ENCODE measurements at places on chromosomes 12 and 14. TPM values are rescaled to one million over a fixed set of nuclear protein-coding genes. Genes with fewer than 3 reads are reported as not detected.

The LGALS3 gene
- 36.0 TPM for total RNA-seq

The RND1 gene
- 8.5 TPM for total RNA-seq

DNA sequence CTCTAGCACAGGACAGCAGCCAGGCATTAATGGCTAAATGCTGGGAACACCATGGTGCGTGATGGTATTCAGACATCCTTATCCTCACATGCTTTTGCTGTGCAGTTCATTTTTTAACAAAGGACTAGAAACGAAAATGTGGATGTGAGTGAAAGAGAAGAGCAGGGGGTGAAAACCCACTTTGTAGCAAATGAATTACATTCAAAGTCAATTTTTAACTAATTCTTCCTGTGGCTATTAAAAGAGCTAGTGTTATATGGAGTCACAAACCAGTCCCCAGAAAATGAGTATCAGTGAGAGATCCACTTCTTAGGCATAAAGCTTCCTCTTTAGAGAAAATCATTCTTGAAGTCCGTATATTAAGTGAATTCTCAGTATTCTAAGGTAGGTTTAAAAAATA, 592.0 kb upstream of the LMO3 start:
- H3K4me3 ChIP-seq = no peak overlapping the region
- no peak overlapping the region for H3K27ac ChIP-seq
- no peak for DNase-seq
- H3K36me3 ChIP-seq = no peaks in the 10 kb centered on the region
- no peaks in the 10 kb centered on the region for H3K4me1 ChIP-seq
- no peaks in the 10 kb centered on the region for H3K27me3 ChIP-seq

GRCh38 chr12:108800591-108800990, 56.8 kb downstream of the SSH1 start:
- peaks cover 44% of the 10 kb centered on the region for H3K4me1 ChIP-seq
- H3K4me3 ChIP-seq = no peak overlapping the region
- peaks cover 54% of the 10 kb centered on the region for H3K36me3 ChIP-seq
- H3K27me3 ChIP-seq = no peaks in the 10 kb centered on the region
- DNase-seq = no peak
- no peak overlapping the region for H3K27ac ChIP-seq

GRCh38 chr14:68939893-68940613, 39.0 kb downstream of the ACTN1 start:
- peak overlapping the region; percentile 74 for H3K27ac ChIP-seq
- H3K4me1 ChIP-seq = peaks cover 64% of the 10 kb centered on the region
- H3K4me3 ChIP-seq = no peak overlapping the region

DNA sequence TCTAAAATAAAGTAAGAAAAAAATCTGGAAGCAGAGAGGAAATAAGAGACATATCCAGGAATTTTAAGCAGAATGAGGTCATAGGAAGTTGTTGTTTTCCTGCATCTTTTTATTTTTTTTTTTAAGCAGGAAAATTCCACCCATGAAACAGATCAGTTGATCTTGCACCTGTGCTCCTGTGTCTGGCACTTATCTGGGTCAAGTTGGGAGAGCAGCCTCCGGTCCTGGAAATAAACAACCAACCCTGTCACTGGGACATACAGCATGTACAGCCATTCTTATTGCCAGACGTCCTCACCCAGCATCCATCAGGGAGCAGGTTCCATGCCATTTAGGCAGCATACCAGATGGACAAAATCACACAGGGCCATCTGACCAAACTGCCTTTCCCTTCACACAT, 266.0 kb upstream of the BTG1 start:
- no peaks in the 10 kb centered on the region for H3K27me3 ChIP-seq
- peak; percentile 27 for DNase-seq
- H3K4me3 ChIP-seq = no peak overlapping the region
- no peak overlapping the region for H3K27ac ChIP-seq

Data from spinal cord (tissue), 10 donors.